ENCODE measurements at places on chromosomes 5 and 9.

- DNase-seq, result no peak
These were observed 805.8 kb upstream of the C9orf72 start for GRCh38 chr9:28379082-28379481.

- DNase-seq, result no peak
These were observed 4.6 kb upstream of the RNU6ATAC start for GRCh38 chr9:134168757-134169550.

DNA sequence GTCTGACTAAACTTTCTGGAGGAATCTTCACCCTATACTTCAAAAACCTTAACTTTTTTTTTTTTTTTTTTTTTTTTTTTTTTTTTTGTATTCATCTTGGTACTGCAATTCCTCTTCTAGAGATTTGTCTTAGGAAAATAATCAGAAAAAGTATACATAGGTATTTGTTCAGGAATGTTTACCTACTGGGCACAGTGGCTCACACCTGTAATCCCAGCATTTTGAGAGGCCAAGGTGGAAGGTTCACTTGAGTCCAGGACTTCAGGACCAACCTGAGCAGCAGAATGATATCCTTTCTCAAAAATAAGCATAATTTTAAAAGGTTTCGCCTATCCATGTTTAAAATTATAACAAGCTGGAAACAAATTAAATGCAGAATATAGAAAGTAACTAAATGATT is 33.3 kb upstream of the NREP start:
- DNase-seq, result no peak

- no peak for DNase-seq
These were observed 1005.5 kb upstream of the PTPRD start for GRCh38 chr9:11618241-11618805.

DNA sequence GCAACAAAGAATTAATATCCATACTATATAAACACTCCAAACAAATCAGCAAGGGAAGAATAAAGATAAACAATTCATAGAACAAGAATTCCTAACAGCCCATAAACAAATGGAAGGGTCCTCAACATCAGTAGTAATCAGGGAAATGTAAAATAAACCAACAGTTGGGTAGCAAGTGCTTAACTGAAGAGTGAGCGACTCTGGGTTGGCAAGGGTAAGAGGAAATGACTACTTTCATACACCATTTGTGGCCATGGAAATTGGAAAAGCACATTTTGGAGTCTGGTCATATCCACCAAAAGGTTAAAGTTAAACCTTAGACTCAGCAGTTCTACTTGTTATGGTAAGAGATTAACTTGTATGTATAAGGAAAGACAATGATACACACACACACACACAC is 17.4 kb upstream of the RORB start:
- no peak for DNase-seq

- no peak for DNase-seq
These were observed 130.1 kb upstream of the OSMR start for GRCh38 chr5:38715696-38716095.

DNA sequence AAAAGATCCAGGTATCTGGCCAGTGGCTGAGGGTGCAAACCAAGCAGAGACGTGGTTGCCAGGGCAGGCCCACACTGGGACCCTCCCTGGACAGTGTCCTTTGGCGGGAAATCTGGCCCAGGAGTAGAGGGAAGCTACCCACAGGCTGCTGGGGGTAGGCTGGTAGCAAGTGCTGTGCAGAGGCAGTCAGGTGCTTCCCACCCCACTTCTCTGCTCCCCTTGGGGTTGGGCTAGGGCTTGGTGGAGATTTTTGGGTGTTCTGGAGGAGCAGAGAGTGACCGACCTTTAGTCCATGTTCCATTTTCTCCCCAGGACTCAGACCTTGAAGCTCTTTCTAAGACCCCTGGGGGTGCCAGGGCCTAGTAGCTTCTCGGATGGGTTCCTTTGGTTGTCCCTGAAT is 5.6 kb downstream of the PRDM12 start:
- no peak for DNase-seq

DNA sequence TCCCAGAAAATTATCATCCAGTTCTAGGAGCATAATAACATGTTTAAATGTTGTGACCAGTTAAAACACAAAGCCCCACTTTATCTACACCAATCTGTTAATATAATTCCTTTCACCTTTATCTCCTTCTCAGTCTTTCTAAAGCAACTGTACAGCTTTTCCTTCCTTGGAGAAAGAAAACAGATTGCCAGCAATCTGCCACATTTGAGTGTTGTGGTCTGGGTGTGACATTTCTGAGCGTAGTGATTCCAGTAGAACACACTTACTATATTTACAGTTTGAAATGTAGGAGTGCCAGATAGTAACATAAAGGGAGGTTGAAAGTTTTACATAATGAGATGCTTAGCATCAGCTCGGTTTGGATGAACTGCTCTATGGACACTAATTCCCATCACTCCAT is 76.1 kb downstream of the KCNN2 start:
- DNase-seq, result no peak

DNA sequence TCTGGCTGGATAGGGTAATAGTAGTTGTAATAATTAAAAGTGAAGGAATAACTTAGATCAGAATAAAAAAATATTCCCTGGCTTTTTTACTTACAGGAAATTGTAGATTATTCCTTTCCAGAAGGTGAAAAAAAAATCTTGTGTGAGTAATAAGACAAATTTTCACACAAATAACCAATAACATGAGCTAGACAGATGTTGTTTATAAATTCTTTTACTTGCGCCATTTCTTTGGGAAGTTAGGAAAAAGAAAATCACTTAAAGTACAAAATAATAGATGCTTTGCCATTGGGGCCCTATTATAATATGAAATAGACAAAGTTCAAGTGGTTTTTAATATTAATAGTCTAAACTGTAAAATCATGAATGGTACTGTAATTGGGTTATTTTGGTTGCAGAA is 204.1 kb downstream of the ARRDC3 start:
- no peak for DNase-seq

- no peak for DNase-seq
These were observed 1.4 kb downstream of the NSUN2 start for GRCh38 chr5:6631441-6631840.

DNA sequence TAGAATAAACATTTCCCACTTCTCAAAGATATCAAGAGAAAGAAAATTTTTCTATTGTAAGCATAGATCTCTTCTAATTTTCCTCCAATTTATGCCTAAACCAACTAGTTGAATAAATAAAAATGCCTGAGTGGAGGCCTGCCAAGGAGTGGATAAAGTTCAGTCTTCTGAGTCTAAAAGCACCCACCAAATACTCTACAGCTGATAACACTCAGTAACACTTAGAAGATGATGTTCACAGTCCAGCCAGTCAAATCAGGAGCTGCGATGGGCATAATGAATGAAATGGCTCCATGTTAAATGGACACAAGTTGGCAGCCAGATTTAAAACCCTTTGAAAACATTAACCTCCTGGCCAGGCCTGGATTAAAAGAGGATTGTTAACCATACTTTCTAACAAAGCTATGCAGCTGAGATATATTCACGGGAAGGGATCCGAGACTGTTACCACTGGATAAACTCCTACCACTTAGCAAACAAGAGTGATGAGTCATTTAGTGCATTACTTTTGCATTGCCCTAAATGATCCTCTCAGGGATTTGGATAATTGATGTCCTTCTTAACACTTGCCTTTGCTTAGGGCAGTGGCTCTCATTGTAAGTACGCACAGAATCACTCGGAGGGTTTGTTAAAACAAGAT is 63.7 kb upstream of the CCDC112 start:
- no peak for DNase-seq

GRCh38 chr9:95581900-95582299 is 65.1 kb upstream of the PTCH1 start:
- no peak for DNase-seq

DNA sequence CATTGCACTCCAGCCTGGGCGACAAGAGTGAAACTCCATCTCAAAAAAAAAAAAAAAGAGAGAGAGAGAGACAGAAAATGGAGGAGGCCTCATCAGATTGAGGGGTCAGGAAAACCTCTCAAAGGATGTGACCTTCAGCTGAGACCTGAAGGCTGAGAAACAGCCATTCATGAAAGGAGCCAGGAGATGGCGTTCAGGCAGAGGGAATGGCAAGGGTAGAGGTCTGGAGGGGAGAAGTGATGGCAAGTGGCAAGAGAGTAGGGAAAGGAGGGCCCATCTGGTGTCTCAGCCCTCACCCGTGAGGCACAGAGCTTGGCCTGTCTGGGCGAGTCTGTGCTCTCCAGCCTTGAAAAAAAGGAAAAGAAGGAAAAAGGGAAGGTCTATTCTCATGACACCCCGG is 17.0 kb downstream of the CAMK2A start:
- no peak for DNase-seq

DNA sequence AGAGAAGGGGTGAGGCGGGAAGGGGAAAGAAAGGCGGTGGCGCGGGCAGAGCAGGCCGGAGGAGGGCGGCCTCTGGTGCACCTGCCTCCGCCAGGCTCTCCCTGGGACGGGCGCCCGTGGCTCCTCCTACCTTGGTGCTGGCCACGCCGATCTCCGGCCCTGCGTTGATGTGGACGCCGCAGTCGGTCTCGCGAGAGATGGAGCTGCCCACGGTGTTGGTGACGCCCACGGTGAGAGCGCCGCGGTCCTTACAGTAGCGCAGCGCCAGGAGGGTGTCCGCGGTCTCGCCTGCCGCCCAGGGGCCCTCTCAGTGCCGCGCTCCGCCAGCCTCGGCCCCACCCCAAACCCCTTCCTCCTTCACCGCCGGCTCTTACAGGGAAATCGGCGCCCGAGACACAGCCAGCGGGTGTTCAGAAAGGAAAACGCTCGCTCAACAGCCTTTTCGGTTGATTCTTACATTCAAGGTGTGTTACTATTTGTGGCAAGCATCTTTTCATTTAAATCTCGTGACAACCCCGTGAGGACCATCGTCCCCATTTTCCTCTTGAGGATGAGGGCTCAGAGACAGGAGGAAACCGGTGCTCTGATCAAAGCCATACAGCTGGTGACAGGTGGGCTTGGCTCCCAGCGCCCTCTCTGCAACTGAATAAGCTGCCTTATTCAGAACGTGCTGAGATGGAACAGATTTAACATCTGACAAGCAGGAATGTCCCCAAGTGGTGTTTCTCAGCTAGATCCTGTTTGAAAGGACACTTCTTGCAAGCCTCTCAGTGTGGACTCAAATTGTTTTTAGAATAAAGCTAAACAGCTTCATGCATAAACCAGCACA is 22.0 kb upstream of the MAPK9 start:
- peak; percentile 68 for DNase-seq

GRCh38 chr5:86748538-86749105 is 130.9 kb downstream of the COX7C start:
- DNase-seq, result no peak

GRCh38 chr5:123204251-123204650 is 115.2 kb downstream of the PRDM6 start:
- no peak for DNase-seq

- no peak for DNase-seq
These were observed 144.4 kb downstream of the KCTD16 start for GRCh38 chr5:144315026-144315425.

GRCh38 chr9:115969096-115969495 is 184.5 kb upstream of the PAPPA start:
- no peak for DNase-seq

GRCh38 chr5:169374761-169375160 is 73.8 kb upstream of the SLIT3 start:
- no peak for DNase-seq

GRCh38 chr9:96173640-96174039 is 128.3 kb downstream of the HSD17B3 start:
- no peak for DNase-seq

GRCh38 chr9:109856785-109857184 is 76.8 kb downstream of the PALM2AKAP2 start:
- DNase-seq, result no peak

DNA sequence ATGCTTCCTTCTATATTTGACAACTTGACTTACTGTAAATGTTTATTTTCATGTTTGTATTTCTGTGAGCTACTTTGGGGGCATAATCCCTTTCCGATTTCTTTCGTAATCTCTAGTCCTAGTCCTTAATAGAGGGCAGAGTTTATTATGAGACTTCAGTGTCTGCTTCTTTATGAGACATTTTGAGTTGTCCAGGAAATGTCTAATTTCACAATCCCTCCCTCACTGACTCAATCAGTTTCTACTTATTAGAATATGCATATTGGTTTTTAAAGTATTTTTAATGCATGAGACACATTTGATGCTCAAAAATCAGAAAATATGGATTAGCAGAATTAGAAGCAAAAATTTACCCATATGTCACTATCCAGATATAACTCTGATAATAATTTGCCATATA is 160.9 kb downstream of the FOCAD start:
- DNase-seq, result no peak

- no peak for DNase-seq
These were observed 35.5 kb upstream of the LRRC14B start for GRCh38 chr5:155651-156410.

- peak; percentile 77 for DNase-seq
These were observed 54.2 kb downstream of the ZSWIM6 start for GRCh38 chr5:61386045-61386800.
